ENCODE measurements at places on chromosomes 1 and 21.

DNA sequence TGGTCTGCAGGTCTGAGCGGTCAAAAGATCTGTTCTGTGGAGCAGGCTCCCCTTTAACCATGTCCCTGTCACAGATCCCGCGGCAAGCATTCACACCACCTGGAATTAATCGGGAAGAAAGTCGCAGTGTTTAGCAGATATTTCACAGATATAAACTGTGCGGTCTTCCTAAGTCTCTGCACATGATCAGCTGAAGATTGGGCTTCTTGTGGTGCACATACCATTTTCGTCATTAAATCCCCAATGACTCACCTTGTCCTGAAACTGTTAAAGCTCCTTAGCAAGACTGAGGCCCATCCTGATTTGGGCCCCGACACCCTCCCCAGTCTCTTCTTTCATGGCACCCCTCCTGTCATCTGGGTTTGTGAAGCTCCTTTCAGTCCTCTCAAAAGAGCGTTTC, 158.8 kb downstream of the KIF26B start:
- DNase-seq: no peak

DNA sequence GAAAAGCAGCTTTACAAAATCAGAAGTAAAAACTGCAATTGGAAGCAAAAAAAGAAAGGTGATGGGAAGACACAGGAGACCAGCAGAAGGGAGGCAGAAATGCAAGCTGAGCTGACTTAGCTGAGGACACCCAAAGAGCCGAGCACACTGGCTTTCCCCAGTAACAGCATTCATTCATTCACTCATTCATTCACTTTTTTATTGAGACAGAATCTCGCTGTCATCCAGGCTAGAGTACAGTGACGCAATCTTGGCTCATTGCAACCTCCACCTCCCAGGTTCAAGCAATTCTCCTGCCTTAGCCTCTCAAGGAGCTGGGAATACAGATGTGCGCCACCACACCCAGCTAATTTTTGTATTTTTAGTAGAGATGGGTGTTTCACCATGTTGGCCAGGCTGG, 8.2 kb downstream of the ANGPTL7 start:
- no peak for DNase-seq

DNA sequence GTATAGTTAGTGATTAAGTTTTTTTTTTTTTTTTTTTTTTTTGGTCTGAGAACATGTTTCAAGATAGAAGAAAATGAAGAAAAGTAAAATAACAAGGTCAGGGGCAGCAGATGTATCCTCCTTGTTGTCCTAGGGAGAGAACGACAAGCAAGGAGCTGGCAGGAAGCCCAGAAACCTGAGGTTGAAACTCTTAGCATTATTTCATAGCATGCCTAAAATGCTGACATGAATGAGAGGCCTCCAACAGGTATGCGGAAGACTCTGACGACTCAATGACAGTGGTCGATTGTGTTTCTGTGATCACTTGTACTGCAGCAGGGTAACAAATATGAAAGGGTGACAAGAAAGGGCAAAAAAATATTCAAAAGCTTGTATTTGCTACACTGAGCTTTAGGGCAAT, 415.9 kb downstream of the PLA2G4A start:
- DNase-seq: peak; percentile 61

GRCh38 chr1:33725037-33725436, 138.8 kb upstream of the HMGB4 start:
- no peak for DNase-seq

DNA sequence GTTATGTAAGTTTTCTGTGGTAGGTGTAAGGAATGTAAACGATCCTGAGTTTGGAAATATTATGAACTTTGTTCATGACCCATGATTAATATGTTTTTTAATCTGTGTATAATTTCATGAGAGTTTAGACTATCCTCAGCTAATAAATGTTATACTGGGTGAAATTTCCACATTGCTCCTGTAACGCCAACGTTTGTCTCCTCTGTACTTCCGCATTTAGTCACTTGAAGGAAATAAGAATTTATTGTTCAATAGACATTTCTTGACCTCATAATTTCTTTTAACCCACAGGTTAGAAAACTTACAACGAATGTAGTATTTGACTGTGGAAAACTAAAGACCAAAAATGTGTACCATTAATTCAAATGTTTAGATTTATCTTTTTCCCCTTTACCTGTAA, 876 bp downstream of the KCNJ15 start:
- no peak for DNase-seq

- DNase-seq: no peak
Measured at GRCh38 chr21:40729761-40730425, 117.1 kb downstream of the DSCAM start.

DNA sequence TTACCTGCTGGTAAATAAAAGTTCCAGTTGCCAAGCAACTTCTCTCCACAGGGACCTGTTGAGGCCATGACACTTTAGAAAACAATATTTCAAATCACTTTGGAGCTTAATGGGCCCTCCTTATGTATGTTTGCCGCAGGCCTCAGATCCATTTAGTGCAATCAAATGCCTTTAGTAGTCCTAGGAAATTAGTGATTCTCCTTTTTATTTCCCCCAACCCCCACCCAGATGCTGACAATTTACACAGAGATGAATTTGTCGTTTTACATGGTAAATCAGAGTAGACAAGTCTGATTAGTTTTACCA, 83.6 kb downstream of the CLIC4 start:
- DNase-seq: no peak

GRCh38 chr1:155179112-155180031, 5.7 kb downstream of the TRIM46 start:
- DNase-seq: no peak

DNA sequence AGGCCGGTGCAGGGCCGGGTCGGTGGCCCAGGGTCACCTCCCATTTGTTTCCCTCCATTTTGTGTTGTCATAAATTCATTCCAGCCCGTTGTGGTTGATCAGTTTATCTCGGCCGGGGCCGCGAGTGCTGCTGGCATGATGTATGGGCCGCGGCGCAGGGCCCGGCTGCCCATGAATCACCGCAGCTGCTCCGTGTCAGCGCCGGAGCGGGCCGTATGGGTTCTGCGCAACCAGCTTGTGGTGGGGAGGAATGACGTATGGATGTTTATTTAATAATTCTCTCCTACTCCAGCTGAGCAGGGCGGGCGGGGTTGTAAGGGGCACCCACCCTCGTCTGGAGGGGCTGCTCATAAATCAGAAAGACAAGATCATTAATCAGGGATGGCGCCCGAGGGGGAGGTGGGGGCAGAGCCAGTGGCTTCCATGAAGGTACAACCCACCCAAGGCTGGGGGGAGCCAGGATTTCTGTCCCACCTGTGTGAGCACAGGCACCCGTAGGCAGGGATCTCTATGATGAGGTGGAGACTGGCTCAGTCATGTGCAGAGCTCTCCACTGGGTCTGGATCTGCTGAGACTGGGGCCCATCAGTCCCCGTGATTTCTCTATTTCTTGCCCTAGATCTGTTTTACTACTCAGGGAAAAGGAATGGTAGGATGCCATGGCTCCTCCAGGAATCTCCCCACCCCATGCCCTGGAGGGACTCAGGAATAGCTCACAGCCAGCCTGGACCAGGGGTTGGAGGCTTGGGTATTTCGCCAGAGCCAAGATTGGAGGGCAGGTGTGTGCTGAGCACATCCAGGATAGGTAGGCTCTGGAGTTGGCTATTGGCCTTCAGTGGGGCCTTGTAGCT, 27.8 kb downstream of the TMEM53 start:
- no peak for DNase-seq

GRCh38 chr1:65924471-65924870, 131.8 kb downstream of the PDE4B start:
- DNase-seq: no peak

Measured in mucosa of gallbladder (tissue), 1 donor.